ENCODE measurements at places on chromosomes 5 and 9.
A peak's percentile ranks its signal among the peaks of the same experiment; 100 is the strongest.

DNA sequence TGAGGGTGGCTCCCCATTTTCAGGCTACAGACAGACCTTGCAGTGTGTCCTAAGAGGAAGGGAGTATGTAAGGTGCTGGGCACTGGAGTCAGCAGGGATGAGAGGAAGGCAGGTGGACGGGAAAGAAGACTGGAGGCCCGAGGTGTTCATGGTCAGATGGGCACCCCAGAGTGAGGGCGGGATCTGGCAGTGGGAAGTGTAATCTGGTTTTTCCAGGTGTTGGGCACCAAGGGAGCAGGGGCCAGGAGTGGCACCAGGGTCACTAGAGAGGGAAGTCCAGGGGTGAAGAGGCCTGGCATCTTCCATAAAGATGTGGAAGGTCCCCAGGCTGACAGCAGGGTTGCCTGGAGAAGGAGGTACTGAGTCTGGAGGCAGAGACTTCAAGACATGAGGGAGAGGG, 29.7 kb downstream of the PITX1 start:
- DNase-seq, result no peak

DNA sequence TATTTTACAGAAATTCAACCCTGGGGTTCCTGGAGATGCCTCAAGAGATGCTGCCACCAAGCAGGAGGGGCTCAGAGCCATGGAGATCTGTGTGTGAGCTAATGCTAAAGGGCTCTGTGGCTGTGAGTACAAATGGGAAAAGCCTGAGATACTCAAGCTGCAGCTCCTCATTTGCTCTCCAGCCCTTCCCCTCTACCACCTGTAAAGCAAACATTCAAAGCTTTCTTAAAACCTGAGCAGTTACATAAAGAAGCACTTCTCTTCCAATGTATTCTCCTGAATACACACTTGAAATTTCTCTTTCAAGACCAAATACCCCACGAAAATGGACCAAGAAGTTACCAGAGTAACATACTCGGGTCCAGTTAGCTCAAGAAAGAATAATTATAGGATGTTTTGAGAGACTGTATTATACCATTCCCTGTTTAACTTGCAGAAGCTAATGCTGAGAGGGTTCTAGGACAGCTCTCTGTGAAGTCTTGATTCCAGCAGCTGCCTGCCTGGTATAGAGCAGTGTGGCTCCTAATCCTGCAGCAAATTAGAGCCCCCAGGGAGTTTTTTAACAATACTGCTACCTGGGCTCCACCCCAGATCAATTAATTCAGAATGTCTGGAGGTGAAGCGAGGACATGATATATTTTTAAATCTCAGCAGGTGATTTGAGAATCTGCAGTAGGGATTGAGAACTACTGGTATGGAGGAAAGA, 21.1 kb downstream of the RGS7BP start:
- no peak for DNase-seq

DNA sequence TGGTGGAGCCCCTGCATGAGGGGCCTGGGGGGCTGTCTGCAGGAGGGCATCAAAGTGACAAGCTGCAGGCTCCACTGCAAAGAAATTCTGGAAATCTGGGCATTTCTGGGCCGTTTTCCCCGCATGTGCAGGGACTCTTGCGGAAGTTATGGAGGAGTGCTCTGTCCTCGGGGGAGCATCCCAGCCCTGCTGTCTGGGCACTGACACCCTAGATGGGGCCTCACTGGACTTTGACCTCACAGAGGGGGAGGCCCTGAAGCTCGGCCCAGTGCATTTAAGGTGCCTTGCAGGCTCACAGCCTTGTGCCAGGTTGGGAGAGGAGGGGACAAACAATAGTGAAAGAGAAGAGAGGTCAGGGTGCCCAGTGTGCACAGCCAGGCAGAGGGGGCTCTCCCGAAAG, 35.4 kb downstream of the LHX3 start:
- no peak for DNase-seq

- no peak for DNase-seq
Observed at GRCh38 chr5:56269216-56269927, 36.2 kb upstream of the ANKRD55 start.

DNA sequence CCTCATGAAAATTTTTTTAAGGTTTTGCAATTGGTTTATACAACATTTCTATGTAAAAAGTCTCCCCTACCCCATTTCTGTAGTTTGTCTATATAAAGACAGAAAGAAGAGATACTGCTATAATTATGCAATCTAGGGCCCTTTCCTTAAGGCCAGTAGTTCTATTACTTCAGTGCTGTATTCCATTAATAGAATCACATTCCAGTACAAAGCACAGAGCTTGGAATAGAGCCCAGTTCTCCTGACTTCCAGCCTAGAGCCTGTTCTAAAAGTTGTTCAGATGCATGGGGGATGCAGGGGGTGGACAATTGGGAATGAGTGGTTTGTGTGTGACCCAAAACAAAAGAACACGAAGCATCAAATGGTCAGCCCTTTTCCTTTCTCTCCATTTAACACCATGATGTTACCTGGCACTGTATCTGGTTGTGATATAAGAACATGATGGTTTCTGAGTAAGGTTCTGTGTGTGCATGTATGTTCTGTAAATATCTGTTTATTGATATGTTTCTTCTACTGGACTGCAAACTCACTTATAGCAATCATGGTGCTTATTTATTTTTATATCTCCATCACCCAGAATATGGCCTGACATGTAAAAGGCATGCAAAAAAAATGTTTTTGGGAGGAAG, 8.2 kb upstream of the GRAMD2B start:
- peak; percentile 23 for DNase-seq

DNA sequence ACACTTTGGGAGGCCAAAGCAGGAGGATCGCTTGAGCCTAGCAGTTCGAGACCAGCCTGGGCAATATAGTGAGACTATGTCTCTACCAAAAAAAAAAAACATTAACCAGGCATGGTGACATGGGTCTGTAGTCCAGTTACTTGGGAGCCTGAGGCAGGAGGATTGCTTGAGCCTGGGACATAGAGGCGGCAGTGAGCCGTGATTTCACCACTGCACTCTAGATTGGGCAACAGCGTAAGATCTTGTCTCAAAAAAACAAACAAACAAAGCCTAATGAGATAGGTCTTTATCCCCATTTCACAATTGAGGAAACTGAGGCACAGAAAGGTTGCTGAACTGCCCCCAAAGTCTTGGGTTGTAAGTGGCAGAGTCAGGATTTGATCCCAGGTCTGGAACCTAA, 70.5 kb upstream of the RAD23B start:
- DNase-seq, result no peak

GRCh38 chr9:134932606-134933005, 14.9 kb upstream of the FCN1 start:
- no peak for DNase-seq

- DNase-seq, result no peak
Observed at GRCh38 chr5:158388021-158388420, 529.1 kb upstream of the CLINT1 start.

- no peak for DNase-seq
Observed at GRCh38 chr9:83307066-83307724, 231.0 kb downstream of the FRMD3 start.

Measured in left ventricle myocardium inferior (tissue), 1 donor.